ENCODE measurements at places on chromosomes 5 and 9.

DNA sequence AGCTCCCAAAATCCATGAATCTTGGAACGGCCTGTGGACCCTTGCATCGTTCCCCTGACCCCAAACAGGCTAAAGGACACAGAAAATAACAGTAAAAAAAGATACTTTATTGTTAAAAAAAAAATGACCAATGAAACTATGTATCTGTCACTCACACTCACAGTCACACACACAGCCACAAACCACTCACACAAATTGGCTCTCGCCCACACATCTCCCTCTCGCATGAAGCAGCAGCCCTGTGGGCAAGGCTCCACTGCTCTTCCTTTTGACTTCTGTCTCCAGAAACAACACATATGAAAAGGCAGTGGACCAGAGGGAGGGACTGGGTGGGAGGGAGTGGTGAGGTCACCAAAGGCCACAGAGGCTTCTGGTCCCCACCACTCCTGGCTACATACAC is 56.6 kb downstream of the SLC36A1 start:
- DNase-seq = no peak

DNA sequence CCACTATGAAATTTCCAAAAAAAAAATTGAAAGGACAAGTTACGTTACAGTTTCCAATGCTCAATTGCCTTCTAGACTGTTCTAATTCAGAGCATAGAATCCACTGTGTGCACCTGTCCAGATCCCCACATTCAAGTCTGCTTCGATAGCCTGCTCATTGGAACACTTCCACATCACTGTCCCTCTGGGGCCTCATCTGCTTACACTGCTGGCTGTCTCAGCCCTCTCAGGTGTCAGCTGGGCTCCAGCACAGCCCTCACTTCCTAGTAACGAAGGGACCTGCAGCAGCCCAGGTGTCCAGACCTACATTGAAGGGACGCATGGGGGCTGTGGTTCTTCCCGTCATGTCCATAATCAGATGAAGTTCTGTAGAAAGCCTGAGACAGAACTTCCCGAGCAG is 94.3 kb upstream of the EMB start:
- no peak for DNase-seq

DNA sequence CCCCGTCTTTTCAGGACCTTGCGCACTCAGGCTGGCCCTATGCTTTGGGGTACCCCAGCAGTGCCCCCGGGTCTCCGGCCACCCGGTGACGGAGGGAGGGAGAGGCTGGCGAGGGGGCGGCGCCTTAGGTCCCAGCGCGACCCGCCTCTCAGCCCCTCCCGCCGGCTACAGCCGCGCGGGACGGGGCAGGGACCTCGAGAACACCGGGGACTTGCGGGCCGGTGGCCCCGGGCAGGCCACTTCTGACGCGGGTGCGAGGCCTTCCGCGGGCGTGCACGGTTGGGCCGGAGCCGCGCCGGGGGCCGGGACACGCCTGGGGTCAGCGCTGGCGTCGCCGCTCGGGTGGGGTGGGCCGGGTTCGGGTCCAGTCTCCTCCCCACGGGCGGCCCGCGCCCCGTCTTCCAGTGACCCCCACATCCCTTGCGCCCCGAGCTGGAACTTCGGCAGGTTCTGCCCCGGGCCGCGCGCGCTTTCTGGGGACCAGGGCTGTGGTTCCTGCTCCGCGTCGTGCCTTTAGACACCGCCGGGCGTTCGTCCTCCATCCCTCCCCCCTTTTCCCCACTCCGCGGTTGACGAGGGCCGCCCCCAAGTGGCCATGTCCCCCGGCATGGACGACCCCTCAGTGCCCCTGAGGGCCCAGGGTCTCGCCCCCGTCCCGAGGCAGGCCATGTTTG is 3.8 kb upstream of the SQSTM1 start:
- DNase-seq = no peak

- no peak for DNase-seq
These were observed 180.4 kb upstream of the S1PR3 start for GRCh38 chr9:88810826-88811225.

DNA sequence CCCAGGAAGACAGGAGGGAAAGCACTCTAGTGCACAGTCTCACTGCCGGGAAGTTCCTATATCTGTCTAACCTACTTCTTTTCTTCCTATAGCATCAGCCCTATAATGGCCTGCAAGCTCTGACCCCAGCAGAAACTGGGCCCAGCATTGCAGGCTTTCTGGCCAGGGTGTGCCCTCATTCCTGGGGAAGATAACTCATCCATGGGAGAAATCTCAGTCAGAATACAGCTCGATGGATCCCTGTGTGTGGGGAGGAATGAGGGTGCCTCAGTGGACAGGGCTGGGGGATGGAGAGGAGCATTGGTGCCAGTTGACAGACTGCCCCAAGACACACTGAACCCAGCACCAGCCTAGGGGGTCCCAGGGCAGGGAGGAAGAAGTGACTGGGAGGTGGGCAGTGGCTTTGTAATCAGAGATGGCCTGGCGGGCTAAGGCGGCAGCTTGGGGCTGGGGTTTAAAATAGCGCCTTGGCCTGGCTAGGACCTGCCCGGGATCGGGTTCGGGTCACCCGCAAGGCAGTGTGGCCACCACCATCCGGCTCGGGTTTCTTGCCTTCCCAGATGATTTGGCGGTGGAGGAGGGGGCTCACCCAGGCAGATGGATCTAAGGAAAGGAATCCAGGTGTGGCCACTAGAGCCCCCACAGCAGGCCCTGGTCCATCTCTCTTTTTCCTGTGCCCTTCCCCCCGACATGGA is 7.6 kb upstream of the CXXC5 start:
- no peak for DNase-seq

DNA sequence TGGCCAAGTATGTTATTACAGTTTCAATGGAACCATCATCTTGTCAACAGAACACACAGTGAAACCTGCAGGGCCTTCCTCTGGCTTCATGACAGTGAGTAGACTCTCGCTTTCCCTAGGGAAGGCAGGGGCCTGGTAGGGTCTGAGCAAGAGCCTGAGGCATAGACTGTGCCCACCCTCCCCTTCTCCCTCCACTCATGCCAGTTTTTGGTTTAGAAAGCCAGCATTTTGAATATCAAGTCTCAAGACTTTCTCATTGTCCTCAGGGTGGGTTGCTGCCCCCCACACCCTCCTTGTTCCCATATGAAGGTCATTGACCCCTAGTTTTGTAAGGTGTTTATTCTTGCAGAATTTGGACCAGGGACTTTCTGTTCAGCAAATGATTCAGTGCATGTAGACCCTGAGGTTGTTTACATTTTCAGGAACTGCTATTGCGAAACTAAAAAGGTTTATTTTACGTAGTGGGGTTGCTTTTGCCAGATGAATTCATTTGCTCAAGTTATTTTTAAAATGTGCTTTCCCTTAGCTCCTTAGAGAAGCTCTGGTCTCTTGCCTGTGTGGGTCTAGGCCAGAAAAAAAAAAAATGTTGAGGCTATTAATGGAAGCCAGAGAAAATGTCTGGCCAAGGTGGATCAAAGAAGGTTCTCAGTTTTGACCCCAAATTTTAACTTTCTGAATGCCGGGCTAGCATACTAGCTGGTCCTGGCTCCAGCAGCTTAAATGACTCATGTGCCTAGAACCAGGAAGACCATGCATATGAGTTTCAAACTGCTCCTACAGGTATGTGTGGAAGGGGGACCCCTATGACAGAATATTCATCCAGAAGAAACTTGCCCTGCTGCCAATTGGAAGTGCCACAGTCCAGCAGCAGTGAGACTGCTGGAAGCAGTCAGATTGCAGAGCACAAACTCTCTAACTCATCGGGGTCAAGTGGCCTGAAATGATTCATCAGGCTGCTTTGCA is 10.1 kb upstream of the MOB3B start:
- no peak for DNase-seq

DNA sequence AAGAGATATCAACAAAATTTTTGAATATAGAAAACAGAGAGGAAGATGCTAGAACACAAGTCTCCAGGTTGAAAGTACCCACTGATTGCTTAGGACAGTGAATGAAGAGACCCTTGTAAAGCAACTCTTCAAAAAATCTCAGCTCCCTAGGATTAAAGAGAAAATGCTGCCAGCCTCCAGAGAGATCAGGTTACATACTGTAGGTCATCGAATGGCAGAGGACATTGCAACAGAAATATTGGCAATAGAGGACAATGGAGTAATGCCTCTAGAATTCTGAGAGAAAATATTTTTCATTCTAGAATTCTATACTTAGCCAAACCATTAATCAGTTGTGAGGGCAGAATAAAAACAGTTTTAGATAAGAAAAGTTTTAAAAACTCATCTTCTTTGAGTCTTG is 43.1 kb upstream of the ELL2 start:
- no peak for DNase-seq

- no peak for DNase-seq
These were observed 506 bp downstream of the ADAMTS19 start for GRCh38 chr5:129460672-129460935.

GRCh38 chr9:36956908-36957307 is 77.2 kb downstream of the PAX5 start:
- no peak for DNase-seq

DNA sequence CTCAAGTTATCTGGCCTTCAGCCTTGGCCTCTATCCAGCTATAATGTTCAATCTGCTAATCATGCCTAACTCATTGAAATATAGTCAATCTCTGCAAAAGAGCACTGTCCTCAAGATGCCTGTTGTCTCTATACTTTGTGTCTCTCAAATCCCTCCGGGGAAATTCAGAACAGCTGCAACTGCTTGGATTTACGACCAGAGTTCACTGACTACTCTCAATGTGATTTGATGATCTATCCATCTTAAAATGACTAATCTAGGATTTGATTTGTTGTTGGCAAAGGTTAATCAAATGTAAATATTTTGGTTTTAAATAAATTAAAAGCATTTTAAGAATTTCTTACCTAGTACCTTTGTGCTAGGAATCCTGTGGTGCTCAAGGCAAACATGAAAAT is 40.9 kb downstream of the SVEP1 start:
- no peak for DNase-seq

DNA sequence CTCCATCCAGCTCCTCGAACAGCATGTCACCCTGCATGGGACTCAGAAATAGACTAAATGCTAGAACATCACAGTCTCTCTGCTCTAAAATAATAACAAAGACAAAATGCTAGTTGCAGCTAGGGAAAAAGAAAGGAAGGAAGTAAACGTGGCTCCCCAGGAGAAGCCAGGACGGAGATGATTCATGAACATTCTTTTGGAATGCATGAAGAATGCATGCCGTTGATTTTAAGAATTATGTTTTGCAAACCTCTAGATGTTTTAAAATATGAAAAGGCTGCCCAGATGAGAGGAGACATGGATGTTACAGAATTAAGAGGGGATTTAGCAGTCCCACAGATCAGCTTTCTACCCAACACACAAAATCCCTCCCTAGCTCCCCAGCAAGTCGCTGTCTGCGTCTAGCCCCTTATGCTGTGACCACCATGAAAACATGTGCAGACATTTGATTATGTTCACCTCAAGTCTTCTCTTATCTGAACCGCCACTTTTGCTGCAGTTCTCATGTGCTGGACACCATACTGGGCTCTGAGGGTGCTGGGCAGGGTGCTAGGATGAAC is 139.4 kb upstream of the LMX1B start:
- DNase-seq = no peak

DNA sequence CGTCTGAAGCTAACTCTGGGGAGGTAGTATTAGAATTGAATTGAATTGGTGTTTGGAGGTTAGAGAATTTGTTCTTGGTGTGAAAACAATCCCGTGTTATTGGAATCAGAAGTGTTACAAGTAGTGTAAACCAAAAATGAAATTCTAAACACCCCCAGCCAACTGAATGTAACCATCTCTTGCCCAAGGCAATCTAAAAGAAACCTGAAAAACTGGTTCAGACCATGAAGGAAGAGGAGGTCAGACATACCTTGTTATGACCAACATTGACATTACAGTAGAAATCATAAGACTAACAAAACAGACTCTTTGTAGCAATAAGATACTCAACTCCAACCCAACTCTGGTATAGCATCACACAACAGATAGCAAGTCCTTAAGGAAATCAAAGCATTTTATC is 159.0 kb downstream of the TUSC1 start:
- DNase-seq = no peak

DNA sequence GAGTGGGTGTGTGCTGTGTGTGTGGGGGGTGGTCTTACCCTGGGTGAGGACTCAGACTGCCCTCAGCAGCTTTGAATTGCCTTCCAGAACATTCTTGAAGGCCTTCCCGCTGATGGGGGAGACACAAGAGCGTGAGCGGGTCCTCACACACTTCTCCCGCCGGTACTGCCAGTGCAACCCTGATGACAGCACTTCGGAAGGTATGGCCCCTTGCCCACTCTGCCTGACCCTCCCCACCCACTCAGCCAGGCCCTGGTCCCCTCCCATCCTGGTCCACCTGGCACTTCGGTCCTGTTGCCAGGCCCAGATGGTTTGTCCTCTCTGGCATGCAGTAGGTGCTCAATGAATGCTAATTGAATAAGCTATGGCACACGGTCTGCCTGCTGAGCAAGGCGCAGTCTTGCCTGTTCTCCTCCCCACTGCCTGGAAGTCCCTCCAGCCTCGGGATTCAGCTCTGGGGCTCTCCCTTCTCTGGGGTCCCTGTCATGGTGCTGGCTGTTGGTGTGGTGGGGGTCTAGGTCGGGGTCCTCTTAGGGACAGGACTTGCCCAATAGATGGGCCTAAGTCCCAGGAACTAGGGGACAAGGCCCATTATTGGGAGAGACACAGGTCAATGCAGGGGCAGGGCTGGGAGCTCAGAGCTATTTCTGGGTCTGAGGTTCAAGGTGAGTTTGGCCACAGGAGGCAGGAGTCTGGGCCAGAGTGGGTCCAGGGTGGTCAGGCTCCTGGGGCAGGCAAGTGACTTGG is 26.4 kb downstream of the PSD2 start:
- no peak for DNase-seq

DNA sequence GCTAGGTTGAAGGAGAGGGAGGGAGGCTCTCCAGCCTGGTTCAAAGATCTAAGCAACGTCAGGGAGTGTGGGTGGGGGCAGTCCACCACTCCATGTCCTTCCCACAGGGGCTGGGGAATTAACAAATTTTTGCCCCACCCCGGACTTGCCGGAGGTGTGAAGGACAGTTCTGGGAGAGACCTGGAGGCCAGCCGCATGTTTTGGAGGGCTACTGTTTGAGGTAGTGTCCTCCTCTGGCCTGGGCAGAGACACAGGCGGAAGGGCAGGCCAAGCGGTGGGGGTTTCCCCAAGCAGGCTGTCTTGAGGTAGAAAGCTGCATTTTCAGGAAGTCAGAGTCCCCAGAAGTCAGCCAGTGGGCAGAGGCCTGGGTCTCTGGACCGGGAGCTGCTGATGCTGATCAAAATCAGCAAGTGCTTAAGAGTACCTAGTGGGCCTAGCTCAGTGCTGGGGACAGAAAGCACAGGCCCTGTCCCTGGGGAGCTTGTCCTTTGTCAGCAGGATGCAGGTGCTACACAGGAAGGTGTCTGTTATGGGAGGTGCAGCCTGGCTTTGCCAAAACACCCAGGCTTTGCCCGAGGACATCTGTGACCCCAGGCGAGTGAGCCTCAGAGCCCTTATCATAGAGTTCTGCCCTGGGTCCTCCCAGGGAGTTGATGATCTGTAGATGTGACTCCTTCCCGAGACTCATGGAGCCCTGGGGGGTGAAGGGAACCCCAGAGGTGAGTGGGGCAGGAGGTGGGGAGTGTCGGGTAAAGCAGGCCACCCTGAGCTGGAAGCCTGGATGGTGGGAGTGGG is 18.5 kb downstream of the JADE2 start:
- no peak for DNase-seq

GRCh38 chr5:10556893-10557746 is 6.8 kb upstream of the ANKRD33B start:
- DNase-seq = no peak
